ENCODE measurements at places on chromosomes 11 and 22.
A peak's percentile ranks its signal among the peaks of the same experiment; 100 is the strongest.

GRCh38 chr11:34160049-34160721 is 54.8 kb downstream of the NAT10 start:
- no peak for DNase-seq

GRCh38 chr11:133821776-133822175 is 23.5 kb downstream of the SPATA19 start:
- peak; percentile 42 for DNase-seq

DNA sequence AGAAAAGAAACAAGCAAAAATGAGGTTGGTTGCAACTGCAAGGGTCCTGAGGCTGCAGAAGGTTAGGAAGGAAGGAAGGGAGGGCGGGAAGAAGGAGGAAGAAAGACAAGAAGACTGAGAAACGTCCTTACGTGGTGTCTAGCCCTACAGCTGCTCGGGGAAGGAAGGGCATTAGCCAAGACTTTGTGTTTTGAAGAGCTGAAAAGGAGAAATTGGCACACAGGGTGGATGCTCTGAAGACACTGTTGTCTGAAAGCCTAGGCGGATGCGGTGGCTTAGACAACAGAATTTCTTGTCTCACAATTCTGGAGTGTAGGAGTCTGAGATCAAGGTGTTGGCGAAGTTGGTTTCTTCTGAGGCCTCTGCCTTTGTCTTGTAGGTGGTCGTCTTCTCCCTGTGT is 60.7 kb downstream of the MCM5 start:
- DNase-seq, result no peak

DNA sequence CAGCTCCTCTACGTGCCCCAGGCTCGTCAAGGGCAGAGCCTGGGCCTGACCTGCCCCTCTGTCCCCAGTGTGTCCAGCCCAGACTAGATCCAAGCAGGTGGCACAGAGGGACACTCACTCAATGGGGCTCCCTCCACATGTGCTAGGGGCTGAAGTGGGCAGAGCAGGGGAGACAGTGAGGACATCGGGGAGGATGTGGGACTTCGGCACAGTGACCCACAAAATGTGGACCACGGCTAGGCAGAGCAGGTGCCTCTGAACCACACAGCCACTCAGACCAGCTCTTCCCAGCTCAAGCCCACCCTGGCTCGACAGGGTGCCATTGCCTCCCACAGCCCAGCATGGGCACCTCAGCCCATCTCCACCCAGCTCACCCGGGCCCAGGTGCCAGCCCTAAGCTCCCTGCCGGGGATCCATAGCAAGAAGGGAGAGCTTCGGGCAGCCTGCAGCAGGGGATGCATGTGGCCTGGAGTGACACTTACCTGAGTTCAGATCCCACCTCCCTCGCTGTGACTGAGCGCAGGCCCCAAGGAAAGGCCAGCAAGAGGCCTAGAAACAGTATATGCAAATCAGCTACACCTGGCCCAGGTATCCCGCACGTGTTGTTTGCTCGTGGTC is 46.9 kb upstream of the RTL6 start:
- no peak for DNase-seq

DNA sequence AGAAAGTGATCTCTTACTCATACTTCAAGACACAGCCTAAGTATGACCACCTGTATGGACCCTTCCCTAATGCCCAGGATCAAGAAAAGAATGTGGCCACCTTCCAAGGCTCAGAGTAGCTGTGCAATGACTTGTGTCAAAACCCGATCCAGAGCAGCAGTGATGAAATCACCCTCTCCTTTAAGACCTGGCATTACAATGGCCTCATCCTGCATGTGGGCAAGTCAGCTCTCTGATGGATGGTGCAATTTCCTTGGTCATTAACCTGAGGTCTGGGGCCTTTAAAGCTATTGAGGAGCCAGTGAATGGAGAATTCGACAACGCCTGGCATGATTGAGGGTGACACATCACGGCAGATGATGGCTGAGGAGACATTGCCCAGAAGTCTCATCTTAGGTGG is 9.1 kb upstream of the TUBA8 start:
- no peak for DNase-seq

GRCh38 chr11:75351791-75352587 is 528 bp upstream of the ARRB1 start:
- no peak for DNase-seq

- peak; percentile 99 for DNase-seq
These were observed 5.1 kb upstream of the B4GALNT4 start for GRCh38 chr11:363948-364761.

- no peak for DNase-seq
These were observed 624.5 kb downstream of the TBC1D22A start for GRCh38 chr22:47386812-47387510.

DNA sequence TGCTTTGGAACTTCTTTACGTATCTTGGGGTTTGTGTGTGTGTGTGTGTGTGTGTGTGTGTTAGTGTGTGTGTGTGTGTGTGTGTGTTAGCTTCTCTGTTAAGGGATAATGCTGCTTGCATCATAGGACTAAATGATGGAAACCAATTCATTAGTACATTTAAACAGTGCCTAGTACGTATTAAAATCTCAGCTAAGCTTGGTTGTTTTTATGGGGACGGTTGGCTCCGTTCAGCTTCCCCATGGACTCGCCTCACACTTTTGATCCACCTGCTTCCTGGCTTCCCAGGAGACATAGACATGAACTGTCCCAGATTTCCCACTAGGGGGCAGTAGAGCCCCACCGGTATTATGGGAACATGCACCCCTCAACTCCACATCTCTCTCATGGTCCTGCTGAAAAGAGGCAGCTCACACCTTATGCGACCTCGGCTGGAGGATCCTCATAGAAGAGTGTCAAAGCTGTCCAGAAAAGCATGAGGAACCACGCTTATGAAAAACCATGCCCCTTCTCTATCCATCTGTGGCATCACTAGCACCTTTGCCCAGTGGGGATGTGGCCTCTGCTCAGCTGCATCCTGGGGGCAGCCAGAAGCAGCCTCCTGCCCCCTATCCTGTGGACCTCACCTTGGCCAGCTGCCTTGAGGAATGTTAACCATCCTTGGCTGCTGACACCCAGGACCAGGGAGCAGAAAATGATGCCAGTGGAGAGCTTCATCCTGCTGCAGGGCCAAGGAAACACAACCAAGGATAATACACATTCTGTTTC is 9.7 kb upstream of the SAAL1 start:
- peak; percentile 64 for DNase-seq

DNA sequence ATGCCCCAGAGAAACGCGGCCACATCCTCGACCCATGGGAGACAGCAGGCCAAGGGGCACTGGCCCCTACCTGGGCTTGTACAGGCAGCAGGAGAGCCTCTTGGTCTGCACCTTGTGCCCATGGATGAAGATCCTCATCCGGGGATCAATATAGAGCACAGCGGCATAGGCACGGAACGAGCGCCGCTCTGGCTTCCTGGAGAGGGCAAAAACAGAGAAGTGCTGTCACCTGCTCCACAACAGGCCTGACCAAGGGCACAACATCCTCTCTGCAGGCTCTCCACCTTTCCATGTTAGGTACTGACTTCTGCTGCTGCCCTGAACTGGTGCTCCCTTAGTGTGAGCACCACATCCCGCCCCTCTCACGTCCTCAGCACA is 27.2 kb downstream of the MORC2 start:
- no peak for DNase-seq

DNA sequence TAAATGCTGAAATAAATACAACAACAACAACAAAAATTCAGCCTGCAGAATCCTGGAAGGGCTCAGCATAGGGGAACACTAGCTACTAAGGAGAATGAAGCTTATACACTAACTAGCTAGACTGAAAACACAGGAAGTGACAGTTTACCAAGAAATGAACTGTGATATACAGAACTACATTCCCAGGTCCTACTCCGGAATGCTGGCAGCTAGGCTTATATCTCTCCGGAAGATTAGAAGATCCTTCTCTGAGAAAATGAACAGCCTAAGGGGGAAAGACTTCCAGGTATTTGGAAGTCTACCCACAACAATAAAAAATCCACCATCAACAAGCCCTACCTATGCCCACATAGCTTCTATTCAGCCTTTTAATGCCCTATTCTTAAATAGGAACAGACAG is 31.0 kb downstream of the CCDC34 start:
- no peak for DNase-seq

DNA sequence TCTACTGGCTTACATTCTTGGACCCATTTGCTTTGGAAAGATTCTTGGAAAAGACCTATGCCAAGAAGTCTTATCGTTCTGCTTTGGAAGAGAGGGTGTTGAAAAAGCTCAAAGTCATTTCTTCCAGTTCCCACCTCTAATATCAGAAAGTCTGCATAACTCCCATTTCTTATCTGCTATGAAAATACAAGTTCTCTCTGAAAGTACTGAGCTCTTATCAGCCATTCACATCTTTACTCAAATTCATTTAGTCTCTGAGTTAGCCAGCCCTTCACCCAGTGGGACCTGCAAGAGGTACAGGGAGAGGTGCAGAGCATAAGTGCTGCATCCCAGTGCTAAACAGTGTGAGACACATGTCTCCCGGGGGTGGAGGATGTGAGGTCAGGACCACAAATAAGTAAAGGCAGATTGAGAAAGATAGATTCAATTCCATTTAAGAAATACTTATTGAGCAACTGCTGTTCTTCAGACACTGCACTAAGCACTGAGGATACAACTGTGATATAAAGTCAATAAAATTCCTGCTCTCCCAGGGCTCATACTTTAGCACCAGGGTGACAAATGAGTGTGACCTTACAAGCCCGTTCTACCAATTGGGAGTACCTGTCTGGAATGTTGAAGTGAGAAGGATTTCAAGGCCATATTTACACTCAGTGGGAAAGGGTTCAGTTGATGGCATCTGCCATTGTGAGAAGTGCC is 76.7 kb downstream of the PISD start:
- DNase-seq, result no peak

DNA sequence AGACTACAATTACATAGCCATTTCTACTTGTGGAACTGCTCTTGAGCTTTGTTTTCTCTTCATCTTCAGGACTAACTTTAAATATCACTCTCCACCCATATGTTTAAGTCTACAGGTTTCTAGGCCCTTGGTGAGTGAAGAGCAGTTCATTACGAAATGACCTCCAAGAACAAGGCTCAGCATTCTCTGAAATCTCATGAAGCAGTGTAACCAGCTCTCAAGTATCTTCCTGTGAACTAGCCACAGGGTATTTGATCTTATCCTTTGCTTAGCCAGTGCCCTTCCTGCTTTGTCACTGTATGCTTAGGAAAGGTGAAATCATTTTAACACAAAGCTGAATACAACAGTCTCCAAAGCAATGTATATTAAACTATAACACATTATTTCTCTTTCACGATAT is 20.4 kb upstream of the LYVE1 start:
- DNase-seq, result no peak

DNA sequence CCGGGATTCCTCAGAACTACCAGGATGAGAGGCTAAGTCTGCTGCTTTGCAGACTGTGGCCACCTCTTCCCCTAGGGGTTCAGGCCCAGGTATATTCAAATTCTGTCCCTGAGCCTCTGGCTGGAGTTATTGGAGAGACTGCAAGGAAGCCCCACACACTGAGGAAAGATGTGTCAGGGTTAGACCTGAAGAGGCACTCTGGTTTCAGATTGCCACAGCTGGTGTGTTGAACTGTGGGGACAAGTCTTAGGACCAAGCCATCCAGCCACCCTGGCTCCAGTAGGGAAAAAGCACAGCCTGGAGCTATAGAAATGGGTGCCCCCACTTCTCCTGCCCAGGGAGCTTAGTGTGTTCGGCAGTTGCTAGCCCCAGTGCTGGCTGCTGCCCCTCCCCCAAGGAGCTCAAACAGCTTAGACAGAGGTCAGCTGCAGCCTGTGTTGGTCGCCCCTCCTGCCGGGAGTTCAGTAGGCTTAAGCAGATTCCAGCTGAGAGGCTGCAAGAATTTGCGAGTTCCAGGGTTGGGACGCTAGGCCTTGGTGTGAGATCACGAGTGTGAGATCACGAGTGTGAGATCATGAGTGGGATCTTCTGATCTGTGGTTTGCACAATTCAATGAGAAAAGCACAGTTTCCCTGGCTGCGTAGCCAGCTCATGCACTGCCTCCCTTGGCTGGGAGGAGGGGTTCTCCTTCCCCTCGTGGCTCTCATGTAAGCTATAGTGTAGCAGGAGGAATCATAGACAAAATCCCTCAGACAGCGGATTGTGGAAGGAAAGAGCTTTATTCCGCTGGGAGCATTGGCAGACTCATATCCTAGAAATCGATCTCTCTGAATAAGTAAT is 552.1 kb upstream of the CHORDC1 start:
- no peak for DNase-seq

DNA sequence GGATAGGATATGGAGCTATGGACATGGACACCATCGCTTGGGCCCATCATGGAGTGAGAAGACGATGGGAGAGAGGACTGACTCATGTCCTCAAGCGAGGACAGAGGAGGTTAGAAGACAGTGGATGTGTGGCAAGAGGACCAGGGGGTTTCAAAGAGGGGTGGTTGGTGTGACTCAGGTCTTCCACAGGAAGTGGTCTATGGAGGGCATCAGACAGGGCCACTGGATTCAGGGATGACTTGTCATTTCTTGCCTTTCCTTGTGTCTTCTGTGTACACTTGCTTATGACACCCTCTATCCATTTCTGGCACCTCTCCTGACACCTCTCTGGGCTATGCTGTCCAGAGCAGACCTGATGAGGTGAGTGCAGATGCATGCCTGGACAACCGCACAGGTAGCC is 115.4 kb downstream of the OSBP2 start:
- DNase-seq, result no peak

GRCh38 chr11:33366918-33367317 is 109.7 kb downstream of the HIPK3 start:
- no peak for DNase-seq

- DNase-seq, result no peak
These were observed 20.8 kb downstream of the TIMP3 start for GRCh38 chr22:32822179-32822877.

GRCh38 chr11:772429-773390 is 4.6 kb downstream of the GATD1 start:
- no peak for DNase-seq

- DNase-seq, result no peak
These were observed 9.7 kb downstream of the ARHGEF17 start for GRCh38 chr11:73317803-73318202.

GRCh38 chr11:63548178-63548577 is 11.6 kb downstream of the PLAAT4 start:
- DNase-seq, result no peak

GRCh38 chr22:22855617-22856308 is 31.9 kb upstream of the IGLL5 start:
- no peak for DNase-seq

DNA sequence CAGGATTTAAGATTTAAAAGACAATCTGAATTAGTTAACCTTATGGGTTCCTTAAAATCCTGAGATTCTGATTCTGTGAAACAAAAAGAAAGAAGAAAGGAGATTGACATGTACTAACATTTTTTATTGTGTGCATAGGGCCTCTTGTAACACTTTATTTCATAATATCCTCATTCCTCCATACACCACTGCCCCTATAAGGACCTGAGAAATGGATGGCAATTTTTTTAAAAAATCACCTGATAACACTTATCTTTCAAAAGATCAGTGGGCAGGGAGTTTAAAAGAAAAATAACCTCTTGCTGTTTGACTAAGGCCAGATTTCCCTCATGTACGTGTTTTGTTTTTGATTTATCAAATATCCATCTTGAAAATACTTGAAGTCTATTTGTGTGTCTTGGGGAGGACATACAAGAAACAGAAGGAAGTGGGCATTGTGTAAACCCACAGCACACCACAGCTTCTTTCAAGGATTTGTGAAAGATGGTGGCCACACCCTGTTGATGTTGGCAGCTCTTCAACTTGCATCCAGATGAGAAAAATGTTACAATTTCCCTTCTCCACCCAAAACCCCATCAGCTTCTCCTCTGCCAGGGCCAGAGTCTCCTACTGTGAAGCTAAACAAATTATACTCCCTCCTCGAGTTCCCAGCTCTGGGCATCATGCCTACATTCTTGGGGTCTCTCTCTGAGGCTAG is 35.0 kb upstream of the MPEG1 start:
- DNase-seq, result no peak
